Endothelial cell (in vitro differentiated cells): ENCODE measurements at places on chromosomes 2 and 18.
A peak's percentile ranks its signal among the peaks of the same experiment; 100 is the strongest.

- DNase-seq, result no peak
Observed at GRCh38 chr2:214358506-214358905, 52.3 kb upstream of the VWC2L start.

DNA sequence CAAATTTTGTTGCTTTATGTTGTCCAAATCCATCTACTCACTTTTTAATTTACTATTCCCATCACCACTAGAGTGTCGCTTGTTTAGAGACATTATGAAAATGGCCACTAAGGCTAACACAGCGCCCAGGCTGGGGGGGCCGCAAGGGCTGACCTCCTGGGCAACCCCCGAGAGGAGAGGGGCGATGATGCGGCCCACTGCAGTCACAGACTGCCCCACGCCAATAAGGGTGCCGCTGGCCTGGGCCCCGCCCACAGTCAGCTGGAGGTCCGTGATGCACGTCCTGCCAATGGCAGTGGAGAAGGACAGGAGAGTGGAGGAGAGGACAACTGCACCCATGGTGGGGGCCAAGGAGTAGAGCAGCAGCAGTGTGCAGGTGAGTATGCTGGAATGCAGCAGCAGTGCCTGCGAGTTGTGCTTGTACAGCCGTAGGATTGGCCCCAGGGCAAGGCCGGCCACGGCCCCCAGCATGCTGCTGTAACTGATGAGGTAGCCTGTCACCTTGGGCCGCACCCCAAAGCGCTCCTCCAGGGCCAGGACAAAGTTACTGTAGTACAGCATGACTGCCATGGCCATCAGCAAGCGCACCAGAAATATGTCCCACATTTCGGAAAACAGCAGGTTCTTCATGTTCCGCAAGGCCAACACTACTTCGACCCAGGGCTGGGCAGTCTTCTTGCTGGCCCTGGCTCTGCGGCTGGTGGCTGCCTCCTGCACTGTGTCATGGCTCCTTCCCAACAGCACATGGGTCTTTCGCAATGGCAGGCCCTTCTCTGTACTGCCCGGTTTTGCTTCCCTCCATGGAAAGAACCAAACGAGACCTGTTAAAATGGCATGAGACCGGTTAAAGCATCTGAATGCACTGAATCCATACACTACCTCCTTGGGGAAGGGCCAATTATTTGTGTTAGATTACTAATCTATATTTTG is 43.2 kb upstream of the TMEM182 start:
- DNase-seq, result no peak

GRCh38 chr2:99940963-99941362 is 201.4 kb downstream of the AFF3 start:
- DNase-seq, result no peak

DNA sequence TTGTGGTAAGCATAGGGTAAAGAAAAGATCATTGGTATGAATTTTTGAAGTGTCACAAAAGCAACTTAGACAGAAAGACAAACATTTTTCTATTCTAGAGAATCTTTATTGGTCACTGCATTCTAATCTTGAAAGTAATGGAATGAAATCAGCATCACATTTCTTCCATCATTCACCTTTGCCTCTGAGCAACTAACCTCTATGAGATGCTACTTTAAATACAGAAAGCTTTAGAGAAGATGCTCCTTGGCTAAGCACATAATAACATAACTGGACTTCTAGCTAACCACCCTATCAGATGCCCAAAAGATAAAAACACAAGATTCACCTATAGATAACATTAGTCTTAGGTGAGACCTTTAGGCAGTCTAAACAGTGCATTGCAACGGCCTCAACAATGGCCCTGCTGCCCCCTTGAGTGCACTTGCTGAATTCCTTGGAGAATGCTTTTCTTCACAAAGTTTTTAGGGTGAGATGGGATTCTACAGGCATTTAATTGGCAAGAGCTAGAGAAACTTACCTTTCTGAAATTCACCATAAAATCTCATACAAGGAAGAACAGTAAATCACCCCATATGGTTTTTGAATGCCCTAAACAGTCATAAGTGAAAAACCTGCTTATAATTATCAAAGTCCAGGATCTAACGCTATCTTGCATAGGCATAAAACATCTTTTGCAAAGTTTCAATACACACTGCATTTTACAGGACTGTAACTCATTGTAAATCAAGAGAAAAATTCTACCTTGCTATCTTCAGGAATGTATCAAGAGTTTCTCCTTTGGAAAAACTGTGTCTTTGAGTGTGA is 791.3 kb upstream of the CHAC2 start:
- peak; percentile 46 for DNase-seq

- no peak for DNase-seq
Observed at GRCh38 chr2:77652499-77652898, 130.3 kb upstream of the LRRTM4 start.

DNA sequence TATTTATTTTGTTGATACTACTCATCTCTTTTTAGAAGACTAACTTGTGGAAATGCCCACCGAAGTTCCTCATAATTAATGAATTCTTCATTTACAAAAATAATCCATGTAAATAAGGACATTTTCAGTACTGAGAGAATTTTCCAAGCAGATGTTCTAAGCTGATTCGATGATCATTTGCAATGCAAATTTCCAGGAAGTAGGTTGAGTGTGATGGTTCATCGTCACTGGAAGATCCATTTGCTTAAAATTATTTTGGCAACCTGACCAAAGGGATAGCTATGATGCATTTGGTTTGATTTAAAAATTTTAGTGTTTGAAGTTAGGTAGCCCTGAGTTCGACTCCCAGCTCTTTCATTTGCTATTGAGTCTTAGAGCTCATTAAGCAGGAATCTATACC is 257.3 kb upstream of the RASGRP3 start:
- DNase-seq, result no peak

- DNase-seq, result no peak
Observed at GRCh38 chr2:214750529-214750928, 59.0 kb downstream of the BARD1 start.

DNA sequence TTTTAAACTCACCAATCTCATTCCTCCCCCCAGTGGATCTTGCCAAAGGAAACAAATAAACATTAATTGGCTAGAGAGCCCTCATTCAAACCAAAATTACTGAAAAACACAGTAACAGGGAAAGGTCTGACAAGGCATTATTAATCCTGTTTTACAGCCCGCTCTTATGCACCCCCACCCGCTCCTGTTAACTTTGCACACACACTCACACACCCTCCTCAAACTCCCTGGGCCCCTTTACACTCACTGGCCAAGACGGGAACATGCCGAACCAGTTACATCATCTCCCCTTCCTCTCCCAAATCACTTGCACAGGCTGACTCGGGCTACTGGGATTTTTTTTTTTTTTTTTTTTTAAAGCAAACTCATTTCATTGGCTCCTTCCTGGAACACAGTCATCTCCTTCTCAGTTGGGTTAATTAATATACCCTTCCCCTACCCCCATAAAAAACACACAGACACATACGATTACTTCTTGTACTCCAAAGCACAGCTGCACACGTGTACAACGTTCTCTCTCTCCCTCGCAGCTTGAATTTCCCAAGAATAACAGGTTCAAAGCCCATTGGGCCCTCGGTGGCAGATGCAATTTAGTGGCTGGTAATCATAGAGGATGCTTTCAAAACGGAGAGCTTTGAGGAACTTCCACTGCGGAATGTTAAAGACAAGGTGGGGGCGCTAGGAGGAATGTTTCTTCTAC is 31.8 kb downstream of the KLF7 start:
- DNase-seq, result no peak

DNA sequence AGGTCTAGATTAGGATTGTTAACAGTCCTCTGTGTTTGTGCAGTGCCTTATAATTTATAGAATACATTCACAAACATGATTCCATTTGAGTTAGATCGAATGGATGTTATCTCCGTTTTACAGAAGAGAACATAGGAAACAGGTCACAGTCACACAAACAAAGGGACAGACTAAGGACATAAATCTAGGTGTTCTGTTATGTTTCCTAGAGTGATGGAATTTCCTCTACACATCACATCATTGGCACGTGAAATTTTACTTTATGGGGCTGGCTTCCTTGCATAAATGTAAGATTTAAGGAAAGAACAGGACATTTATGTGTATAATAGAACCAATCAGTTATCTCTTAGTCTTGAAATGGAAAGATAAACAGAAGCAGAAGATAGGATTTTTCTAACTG is 6.4 kb downstream of the TRIM54 start:
- no peak for DNase-seq

DNA sequence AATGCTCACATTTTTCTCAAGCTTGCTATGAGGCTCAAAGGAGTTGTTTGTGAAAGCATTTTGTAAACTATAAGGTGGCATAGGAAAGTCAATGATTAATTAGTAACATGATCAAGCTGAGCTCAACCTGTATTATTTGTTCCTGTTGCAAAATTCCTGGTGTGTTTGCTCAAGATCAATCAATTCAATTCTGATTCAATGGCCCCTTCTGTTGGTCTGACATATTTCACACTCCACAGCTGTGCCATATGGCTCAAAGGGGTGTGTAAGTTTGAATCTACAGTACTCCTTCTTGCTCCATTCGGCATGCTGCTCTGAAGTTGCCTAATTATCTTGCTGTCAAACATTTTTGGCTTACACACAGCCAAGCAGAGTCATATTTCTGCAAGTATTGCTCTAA is 341.6 kb upstream of the LRP1B start:
- no peak for DNase-seq
